NCI-H187 (cell line): ENCODE measurements at places on chromosomes 7 and 10.

DNA sequence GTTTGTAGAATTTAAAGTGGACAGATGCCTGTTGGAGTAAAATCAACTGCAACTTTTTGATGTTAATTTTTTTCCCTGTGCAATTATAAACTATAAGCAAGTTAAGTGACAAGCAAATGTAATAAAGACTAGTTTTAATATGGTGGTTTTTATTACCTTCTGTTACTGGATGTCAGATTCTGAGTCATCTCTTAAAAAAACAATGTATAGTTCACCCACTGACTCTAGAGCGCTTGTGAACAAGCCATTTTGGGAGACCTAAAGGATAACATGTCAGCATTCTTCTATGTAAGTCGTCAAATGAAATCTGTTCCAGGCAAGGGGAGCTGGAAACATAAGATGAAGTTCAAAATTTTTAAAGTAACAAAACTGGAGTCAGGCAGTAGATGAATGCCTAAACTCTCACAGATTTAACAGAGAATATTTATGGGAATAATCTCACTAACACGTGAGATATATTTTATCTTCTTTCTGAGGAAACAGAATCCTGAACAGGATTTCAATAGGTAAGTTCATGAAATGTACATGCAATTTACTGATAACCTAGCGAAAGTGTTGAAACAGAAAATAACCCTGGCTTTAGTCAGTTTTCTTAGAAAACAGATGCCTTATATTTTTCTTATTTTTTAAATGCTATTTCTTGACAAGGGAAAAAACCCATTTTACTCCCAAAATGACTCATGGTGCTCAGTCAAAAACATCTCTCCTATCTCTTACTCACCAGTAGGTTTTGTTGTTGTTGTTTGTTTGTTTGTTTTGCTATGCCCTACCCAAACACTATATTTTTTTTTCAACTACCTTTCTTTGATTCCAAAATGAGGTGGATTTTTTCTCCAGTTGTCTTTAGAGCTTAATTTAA is 91.7 kb downstream of the SLC39A12 start:
- DNase-seq, result no peak

DNA sequence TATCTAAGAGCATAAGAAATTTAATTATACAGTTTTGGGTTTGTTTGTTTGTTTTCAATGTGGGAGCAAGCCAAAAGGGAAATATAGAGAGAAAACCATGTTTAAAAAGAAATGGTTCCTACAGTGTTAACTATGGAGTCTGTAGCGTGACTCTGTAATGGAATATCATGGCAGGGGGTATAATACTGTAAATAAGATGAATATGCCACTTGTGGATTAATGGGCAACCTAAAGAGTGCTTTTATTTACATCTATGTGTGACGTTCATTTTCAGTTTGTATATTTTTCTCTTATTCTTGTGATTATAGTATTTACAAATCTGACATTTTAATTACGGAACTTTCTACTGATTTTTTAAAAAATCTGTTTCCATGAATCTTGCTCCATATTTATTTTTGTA is 95.9 kb downstream of the POLL start:
- DNase-seq, result no peak

DNA sequence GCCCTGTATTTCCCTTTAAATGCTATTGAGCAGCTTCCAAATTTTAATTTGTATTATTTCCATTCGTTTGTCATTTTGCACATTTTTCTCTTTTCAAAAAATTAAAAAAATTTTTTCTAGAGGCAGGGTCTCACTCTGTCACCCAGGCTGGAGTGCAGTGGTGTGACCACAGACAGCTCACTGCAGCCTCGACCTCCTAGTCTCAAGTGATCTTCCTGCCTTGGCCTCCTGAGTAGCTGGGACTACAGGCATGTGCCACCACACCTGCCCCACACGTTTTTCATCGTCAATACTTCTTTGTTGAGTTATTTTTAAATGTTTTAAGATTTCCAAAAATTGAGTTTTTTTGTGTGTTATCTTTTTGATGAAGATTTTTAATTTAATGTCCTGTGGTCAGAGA is 4.7 kb downstream of the RPA3 start:
- DNase-seq, result no peak

GRCh38 chr7:116095396-116095795 is 64.8 kb upstream of the TFEC start:
- DNase-seq, result no peak

DNA sequence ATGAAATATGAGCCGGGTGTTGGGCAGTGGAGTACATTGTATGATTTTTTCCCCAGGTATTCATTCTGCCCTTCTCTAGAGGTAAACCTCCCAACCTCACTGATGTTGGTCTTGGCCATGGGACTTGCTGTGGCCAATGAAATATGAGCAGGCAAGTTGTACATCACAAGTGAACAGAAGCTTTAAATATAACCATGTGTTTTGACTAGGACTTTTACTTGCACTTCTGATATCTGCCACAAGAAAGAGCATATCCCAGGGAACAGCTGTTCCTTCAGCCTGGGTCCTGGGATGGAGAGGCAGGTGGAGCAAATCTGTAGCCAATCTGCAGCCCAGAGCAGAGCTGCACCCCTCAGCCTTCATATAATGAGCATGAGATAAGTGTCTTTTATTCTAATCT is 109.8 kb upstream of the PALS2 start:
- no peak for DNase-seq

GRCh38 chr7:75734586-75735458 is 3.9 kb downstream of the HIP1 start:
- DNase-seq, result no peak
